ENCODE measurements at places on chromosomes 16 and 17.

GRCh38 chr17:30354701-30355100 lies 20.8 kb upstream of the TMIGD1 start:
- DNase-seq: no peak

DNA sequence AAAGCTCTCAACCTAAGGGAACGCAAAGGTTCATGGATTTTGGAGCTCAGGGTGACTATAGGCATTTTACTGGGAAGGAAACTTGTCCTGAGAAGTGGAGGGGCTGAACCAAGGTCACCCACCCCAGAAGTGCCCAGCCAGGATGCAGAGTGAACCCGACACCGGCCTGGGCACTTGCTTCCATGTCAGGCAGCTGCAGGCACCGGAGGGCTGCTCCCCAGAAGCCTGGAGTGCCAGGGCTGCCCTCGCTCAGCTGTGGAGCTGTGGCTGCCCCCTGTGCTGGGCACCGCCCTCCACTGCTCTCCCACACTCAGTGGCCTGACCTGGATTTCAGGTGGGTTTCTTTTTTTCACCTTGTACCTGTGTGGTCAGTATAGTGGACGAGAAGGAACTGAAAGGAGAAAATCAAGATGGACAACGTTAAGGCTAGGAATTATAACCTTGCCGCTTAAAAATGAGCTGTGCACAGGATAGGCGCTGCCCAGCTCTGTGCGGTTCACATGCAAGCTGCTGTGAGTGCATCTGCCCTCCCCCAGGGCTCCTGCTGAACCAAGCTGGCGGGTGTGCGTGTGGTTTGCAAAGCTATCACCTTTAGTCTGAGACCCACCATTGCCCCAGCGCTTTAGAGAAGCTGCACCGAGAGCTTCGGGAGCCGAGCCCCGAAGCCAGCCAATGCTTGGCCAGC lies 2.2 kb downstream of the MAPK8IP3 start:
- DNase-seq: no peak

DNA sequence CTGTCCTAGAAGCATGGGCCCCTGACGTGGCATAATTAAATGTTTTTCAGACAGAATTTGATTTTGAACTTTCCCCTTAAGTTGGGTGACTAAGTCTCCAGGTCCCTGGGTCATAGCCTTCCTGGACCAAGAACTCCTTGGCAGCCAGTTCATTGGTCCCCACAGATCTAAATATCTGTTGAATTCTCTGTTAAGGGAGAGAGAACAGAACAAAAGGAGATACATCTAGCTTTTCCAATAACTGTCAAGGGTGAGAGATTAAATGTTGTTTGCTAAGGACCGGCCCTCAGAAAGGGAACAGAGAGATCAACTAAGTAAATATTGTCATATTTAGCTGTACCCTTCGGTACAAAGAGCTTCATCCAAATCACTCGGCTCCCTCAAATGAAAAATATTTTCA lies 78.2 kb upstream of the NOL11 start:
- DNase-seq: no peak

GRCh38 chr16:82229800-82230619 lies 60.0 kb upstream of the MPHOSPH6 start:
- no peak for DNase-seq

- DNase-seq: no peak
Measured at GRCh38 chr17:82883419-82884031, 43.7 kb upstream of the ZNF750 start.

Data from ovary (tissue), 10 donors.